ENCODE measurements at places on chromosomes 5 and 9. TPM values are rescaled to one million over a fixed set of nuclear protein-coding genes. Genes with fewer than 3 reads are reported as not detected.
A peak's percentile ranks its signal among the peaks of the same experiment; 100 is the strongest.

The FRMD3 gene
- 0.59 TPM for total RNA-seq

The JMY gene
- 7.7 TPM for total RNA-seq

The IL7R gene
- total RNA-seq: 0.54 TPM

The HK3 gene
- 0.51 TPM for total RNA-seq

The PCDHB13 gene
- total RNA-seq: 7.1 TPM

DNA sequence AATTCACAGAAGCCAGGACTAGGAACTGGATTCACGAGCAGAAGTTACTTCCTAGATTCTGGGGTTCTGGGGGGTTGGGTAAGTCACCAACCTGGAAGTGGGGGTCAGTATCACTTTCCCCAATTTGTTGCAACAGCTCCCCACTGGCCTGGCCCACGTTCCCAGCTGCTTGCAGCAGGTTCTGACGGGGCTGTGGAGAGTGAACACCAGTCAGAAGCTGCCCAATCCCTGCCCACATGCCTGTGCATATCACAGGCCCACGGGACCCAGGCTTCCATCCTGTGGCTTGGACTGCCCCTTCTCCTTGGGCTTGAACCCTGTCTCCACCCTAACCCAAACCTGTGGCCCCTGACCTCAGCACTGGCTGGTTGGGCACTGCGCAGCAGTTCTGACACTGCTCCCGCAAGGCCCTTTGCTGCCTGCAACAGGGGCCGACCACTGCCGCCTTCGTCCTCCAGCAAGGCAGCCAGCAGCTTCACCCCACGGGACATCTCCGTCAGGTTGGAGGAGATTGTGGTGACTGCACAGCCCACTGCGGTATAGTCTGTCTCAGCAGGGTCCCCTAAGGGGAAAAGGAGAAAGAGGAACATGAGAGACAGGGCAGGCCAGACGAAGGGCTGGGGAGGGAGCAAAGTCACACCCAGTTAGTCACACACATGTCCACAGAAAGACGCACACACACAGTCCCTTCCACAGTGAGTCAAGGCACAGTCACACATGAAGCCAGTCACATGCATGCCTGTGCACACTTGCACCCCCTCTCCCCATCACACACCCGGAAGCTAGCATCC, 13.1 kb downstream of the TLN1 start:
- no peak overlapping the region for H3K27ac ChIP-seq
- H3K4me3 ChIP-seq: peak overlapping the region; percentile 85
- H3K36me3 ChIP-seq: peaks cover 87% of the 10 kb centered on the region
- no peaks in the 10 kb centered on the region for H3K4me1 ChIP-seq
- DNase-seq: no peak

GRCh38 chr5:67636850-67637524, 440.4 kb upstream of the CD180 start:
- DNase-seq: no peak
- peaks cover 3% of the 10 kb centered on the region for H3K36me3 ChIP-seq
- no peak overlapping the region for H3K4me3 ChIP-seq
- H3K27ac ChIP-seq: no peak overlapping the region

DNA sequence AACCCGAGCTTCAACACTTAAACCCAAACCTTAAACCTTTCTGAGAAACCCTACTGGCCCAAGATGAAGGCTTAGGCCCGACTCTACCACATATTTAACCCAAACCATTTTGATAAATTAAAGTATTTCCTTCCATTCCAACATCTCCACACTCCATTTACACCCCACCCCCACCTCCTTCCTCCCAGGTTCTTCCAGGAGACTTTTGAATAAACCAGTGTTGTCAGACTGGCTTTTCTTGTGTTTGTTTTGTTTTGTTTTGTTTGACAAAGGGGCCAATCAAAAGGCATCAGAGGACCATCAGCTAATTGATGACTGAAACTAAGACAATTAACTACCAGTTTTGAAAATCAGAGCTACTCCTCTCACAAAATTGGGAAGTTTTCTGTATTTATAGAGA, 4.6 kb upstream of the ZNF608 start:
- H3K27me3 ChIP-seq: peaks cover 10% of the 10 kb centered on the region
- no peak for DNase-seq
- H3K36me3 ChIP-seq: no peaks in the 10 kb centered on the region

DNA sequence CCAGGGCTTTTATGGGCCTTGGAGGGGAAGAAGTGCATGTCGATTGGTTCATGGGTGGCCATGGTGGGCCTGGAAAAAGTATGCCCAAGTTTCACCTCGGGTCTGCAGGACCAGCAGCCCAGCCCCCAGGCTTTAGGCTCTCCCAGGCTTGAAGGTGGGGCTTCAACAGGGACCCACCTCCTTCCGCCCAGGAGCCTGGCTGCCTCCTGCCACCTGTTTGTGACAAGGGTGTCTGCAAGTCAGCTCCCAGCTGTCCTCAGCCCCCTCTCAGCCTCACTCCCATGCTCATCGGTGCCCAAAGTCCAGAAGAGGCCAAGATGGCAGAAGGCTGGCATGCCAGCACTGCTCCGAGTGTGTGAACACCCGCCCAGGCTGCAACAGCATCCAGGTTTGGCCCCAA, 1063.2 kb upstream of the ACO1 start:
- no peak overlapping the region for H3K4me3 ChIP-seq
- H3K36me3 ChIP-seq: no peaks in the 10 kb centered on the region
- peaks cover 17% of the 10 kb centered on the region for H3K4me1 ChIP-seq
- no peaks in the 10 kb centered on the region for H3K27me3 ChIP-seq
- no peak for DNase-seq

DNA sequence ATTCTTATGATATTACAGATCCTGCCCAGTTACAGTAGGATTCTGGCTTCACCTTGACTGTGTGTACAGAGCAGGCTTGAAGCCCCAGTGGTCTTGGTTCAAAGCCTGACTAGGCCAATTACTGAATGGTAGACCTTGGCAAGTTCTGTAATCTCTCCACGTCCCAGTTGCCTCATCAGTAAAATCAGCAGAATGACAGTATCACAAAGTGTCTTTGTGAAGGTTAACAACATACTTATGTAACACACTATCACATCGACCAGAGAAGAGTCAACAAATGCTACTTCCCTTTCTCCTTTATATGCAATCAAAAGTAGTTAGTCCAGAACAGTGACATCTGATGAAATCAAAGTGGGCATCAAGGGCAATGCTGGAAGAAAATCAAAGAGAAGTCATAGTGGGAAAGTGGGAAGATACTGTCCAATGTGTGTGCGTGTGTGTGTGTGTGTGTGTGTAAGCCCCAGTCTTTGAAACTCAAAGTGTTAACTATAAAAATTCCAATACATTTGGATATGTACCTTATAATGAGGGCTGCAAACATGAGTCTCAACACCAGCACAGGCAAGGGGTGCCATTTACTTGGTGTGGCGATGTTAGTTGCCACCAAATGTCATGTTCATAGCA, 93.5 kb upstream of the EGFLAM start:
- H3K27me3 ChIP-seq: no peaks in the 10 kb centered on the region
- no peak overlapping the region for H3K27ac ChIP-seq
- H3K36me3 ChIP-seq: no peaks in the 10 kb centered on the region
- no peaks in the 10 kb centered on the region for H3K4me1 ChIP-seq
- no peak overlapping the region for H3K4me3 ChIP-seq

DNA sequence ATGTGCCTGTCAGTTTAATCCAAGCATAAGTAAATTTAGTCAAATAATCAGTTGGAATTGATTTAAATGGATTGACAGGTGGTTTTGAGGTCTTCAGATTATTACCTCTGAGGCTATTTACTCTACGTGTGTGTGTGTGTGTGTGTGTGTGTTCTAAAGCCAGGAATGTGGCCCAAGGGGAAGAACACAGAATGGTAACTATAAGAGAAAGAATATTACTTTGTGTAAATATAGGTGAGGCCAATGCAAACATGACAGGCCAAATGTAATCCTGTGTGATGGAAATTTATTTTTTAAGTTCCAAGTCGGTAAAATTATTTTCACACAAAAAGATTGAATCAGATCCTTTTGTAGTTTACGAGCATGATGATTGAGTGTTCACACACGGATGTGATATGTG, 390.0 kb downstream of the PLK2 start:
- H3K4me1 ChIP-seq: peaks cover 73% of the 10 kb centered on the region
- no peak for DNase-seq
- peaks cover 2% of the 10 kb centered on the region for H3K27me3 ChIP-seq
- H3K36me3 ChIP-seq: no peaks in the 10 kb centered on the region

DNA sequence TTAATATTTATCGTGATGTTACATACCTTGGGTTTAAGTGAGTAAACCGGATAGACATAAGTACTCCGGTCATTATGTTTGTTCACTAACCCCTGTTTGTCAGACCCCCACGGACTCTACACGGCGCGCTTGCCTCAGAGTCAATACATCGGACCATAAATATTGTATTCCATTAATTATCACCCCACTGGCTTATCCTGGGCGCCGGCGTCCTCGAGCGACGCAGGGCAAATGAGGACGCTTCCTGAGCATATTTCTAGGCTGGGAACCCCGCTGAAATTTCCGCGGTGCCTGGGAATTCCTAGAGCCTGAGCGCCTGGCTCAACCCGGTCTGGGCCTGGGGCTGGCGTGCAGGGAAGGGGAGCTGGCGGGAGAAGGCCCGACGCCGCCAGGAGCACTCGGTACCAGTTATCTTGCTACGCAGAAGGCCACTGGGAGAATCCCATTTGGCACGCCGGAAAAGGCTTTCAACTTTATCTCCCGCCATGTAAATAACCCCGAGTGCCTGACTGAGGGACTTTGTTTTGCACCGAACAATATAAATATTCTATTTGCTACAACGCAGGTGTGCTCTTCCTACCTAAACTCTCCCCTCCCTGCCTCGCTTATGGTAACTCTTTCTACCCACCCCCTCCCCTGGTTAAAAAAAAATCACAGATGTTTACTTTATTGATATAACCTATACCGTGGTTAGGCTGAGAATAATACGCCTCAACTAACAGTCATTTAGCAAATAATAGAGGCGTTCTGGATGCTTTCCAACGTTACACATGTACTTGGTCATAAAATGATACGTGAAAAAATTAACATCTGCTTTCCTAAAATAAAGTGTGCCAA, 19.4 kb downstream of the NR2F1 start:
- no peak overlapping the region for H3K4me3 ChIP-seq
- no peak for DNase-seq
- no peak overlapping the region for H3K27ac ChIP-seq
- H3K4me1 ChIP-seq: peaks cover 19% of the 10 kb centered on the region

DNA sequence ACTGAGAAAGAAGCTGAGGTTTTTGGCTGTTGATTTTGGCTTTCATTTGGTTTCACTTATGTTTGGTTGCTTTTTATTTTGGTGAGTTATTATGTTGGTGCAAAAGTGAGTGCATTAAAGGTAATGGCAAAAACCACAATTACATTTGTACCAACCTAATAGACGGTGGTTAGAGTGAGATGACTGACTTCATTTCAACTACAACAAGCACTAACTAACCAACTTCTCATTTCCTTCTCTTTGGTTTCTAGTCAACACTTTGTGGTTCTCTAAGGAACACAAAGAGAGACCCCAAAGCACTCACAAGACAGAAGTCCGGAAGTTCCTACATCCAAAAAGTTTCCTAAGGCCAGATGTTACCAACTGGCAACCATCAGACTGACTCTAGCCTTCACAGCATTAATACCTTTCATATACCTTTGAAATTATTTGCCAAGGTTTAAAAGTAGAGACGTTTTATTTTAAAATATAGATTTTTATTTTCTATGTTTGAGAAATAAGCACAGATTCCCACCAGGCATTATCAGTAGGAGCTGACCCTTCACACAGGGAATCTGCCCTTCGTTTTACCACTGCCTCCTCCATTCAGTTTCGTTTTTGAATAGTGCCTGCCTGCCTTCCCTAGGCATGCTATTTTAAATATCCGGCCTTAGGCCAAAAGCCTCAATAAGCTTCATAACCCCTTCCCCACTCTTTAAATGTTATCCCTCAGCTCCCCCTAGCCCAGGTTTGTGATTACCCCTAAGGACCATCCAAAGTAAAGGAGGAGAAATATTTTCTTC, 301.1 kb upstream of the PTGER4 start:
- no peaks in the 10 kb centered on the region for H3K36me3 ChIP-seq
- H3K27ac ChIP-seq: no peak overlapping the region
- no peaks in the 10 kb centered on the region for H3K27me3 ChIP-seq
- H3K4me1 ChIP-seq: no peaks in the 10 kb centered on the region

DNA sequence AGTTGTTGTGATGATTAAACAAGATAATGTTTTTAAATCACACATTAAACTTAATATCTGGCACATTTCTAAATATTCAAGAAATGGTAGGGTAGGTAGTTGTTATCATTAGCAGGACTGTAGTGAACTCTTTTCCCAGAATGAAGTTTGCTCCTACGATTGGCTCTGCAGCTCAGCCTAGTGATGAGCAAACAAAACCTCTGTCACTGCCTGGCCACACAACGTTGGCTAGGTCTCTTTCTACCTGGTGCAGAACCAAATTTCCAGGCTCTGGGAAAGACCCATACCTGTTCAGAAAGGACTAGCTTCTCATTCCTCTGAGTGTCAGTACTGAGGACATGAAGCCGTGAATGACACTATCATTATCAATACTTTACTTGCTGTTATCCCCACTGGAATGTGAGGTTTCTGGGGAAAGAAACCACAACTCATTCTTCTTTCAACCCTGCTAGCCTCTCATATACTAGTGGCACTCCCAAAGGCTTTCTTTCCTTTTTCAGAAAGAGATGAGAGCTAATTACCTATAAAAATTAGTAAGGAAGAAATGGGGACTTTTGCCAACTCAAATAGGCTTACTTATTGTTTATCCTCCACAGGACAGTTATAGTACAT, 219.3 kb upstream of the TRIM32 start:
- no peaks in the 10 kb centered on the region for H3K36me3 ChIP-seq
- peaks cover 13% of the 10 kb centered on the region for H3K4me1 ChIP-seq
- no peak overlapping the region for H3K27ac ChIP-seq
- DNase-seq: no peak

DNA sequence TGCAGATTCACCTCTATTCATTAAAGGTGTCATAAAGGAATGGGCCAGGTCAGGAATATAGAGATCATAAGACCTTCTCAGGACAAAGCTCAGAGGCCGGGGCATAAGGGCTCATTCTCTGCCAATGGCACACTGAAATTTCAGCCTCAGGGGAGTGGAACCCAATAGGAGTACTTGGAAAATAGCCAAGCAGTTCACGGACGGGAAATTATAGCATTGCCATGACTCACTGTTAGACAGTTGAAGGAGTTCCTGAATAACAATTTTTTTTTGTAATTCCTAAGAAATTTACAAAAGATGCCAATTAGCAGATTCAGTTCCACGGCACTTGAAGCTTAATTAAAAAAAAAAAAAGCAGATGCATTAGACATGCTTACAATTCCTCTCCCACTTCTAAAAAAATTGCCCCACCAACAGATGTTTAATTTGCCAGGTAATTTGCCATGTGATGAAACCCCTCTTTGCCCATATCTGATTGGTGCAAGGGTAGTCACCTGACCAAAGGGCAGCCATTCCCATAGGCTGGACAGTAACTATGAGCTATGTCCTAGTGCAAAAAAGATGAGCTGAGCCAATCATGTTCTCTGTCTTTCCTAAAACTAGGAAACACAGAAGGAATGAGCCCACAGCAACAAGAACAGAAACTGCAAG, 58.6 kb downstream of the PTCD2 start:
- H3K27me3 ChIP-seq: peaks cover 2% of the 10 kb centered on the region
- no peak for DNase-seq
- no peaks in the 10 kb centered on the region for H3K36me3 ChIP-seq
- no peaks in the 10 kb centered on the region for H3K4me1 ChIP-seq

- H3K4me3 ChIP-seq: no peak overlapping the region
- H3K36me3 ChIP-seq: no peaks in the 10 kb centered on the region
- no peak overlapping the region for H3K27ac ChIP-seq
These were observed 577.2 kb upstream of the ZNF608 start for GRCh38 chr5:125323613-125324012.

Measured in endothelial cell (in vitro differentiated cells).